ENCODE measurements at places on chromosomes 1 and 21.

GRCh38 chr21:45401054-45401518 lies 3.9 kb upstream of the COL18A1 start:
- no peak for DNase-seq

DNA sequence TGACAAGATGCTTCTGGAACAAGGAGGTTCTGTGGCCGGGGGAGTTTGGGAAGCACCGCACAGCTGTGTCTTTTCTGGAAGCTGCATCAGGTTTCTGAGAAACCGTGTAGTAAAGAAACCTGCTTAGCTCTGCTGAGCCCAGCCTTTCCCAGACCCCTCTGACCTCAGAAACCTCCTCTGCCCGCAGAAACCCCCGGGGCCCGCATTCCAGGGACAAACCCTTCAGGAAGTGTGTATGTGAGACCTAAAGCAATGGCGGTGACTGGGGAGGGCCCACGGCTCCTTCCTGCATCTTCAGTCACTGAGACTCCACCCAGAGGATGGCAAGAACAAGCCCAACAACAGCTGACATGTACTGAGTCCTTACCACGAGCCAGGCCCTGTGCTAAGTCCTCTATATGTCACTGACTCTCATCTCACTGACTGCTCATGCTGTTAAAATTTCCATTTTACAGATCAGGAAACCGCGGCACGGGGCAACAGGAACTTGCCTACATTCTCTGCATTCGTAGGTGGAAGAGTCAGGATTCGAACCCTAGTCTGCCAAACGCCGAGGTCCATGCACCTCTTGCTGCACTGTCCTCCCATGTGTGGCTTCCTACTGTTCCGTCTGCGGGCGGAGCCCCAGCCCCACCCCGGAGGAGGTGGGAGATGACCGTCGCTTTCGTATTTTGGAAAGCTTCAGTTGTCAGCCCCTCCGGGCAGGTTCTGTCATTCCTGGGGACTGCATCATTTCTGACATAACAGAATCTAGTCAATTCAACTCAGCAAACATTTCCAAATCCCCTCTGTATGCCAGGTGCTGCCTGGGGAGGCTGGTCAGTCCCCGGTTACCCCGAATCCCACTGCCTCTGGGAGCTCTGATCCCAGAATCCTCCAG lies 73.3 kb upstream of the KLHDC7A start:
- DNase-seq: peak; percentile 90

- no peak for DNase-seq
Observed at GRCh38 chr1:170075186-170075585, 691 bp upstream of the KIFAP3 start.

GRCh38 chr1:245805532-245805931 lies 650.7 kb downstream of the KIF26B start:
- DNase-seq: no peak

DNA sequence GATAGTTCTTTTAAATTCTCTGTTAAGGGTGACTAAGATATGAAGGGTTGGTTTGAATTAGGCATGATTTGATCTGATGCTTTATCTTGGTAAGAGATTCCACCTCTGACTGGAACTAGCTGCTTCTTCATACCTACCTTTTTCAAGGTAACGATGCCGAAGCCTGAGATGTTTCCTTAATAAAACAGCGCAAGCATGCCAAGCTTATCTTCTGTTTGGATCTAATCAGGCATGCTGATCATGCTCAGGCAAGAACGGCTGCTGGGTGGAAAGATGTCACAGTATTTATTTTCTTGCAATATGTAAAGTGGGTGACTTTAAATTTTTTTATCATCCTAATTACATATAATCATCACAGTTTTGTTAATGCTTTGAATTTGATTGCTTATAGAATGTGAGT lies 148.7 kb downstream of the ADGRL2 start:
- DNase-seq: no peak

- DNase-seq: no peak
Observed at GRCh38 chr1:200869376-200869752, 3.4 kb upstream of the GPR25 start.

DNA sequence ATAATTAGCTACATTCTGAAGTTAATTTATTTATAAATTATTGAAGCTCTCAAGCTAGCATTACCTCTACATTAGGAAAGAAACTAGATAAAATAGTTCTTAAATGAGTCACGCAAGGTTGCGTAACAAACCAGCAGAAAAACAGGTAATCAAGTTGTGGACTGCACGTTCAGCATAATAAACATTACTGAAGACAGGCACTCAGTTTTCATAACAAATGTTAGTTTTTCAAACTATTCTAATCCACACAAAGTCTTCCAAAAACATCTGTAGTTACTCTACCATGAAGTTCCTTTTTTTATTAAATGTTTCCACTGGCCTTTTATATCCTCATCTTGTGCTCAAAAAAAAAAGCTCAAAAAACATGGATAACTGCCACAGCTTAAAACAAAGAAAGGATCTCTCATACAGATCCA lies 1.3 kb downstream of the TOR1AIP2 start:
- no peak for DNase-seq

DNA sequence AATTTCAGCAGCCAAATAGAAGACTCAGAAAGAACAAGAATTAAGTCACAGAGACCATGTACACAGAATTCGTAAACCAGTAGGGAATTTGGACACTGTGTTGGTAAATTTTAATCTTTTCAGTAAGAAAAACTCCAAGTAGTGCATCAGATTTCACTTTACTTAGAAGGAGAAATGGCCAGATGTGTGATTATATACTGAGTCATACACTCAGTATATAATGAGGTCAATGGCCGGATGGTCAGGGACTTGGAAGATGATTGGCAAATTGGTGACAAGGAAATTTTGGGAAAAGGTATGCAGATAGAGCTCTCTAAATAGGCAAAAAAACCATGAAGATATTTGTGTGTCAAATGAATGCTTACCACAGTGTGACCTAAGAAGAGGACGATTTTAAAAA lies 399.8 kb upstream of the LRRC7 start:
- no peak for DNase-seq

DNA sequence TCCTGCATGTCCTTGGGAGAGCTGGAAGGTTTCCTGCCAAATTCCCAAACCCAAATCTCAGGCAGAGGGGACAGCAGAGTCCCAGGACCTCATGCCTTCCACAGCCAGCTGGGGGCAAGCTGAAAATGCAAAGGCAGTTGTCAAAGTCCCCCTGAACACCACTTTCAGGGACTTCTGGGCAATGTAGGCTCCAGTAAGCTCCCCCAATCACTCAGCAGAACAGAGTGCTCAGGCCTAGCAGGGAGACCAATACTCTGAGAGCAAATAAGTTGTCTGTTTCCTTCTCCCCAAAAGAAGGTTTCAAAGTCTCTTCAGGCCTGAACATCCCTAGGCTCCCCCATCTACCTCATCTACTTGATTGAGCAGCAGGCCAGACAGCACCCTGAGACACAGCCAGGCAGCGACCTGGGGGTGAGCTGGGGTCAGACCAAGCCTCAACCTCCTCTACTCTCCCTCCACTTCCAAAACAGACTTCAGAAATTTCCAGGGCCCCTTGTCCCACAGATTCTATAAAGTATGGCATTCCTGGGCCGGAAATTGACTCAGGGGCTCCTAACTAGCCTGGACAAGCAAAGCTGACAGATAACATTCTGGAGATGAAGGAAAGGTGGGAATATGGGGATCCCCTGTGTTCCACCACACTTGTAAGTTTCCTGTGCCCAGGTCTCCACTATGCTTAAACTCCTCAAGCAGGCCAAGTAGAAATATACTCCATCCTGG lies 1.9 kb downstream of the SLC9A1 start:
- peak; percentile 50 for DNase-seq

DNA sequence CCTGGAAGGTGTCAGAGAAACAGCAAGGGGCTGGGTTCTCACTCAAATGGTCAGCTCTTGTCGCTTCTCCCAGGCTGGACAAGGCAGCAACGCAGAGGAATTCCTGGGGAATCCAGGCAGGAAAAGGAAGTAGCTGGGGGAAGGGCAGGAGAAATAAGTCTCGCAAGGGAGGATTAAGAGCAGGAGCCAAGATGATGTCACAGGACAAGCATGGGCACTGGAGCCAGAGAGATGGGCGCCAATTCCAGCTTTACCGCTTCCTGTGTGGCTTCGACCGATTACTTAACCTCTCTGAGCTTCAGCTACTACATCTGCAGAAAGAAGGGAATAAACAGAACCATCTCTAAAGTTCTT lies 70.5 kb downstream of the SSBP3 start:
- DNase-seq: peak; percentile 94

- no peak for DNase-seq
Observed at GRCh38 chr21:19577381-19577780, 1173.8 kb upstream of the TMPRSS15 start.

- DNase-seq: no peak
Observed at GRCh38 chr1:243469497-243469896, 213.7 kb downstream of the SDCCAG8 start.

Data from islet precursor cell (in vitro differentiated cells).